ENCODE measurements at places on chromosomes 12 and 14.
A peak's percentile ranks its signal among the peaks of the same experiment; 100 is the strongest.

DNA sequence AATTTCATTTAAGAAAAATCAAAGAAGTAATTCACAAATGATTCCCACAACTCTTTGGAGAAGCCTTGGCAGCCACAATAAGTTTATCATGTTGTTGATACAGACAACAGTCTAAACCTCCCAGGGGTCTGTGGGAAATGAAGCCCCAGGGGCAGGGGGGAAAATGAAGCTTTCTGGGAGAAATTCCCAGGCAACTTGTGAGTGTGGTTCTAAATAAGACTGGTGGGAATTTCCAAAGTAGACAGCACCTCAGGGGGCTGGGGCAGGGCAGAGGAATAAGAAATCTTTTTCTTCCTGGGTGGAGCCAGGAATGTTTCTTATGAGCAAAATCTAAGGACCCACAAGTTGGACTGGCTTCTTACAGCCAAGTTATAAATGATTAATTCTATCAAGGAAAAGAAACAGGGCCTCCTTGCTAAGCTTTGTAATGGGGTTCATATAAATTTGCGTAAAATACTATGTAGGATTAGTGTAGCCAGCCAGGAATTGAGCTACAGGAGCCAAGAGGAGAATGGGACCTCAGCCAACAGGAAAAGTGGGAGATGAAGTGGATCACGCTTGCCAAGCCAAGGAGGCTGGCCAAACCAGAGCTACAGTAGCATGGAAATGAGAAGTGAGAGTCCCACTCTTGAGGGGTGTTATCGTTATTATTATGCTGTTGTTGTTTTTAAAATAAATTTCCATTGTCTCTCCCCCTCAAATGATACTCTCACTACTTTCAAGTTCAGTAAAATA lies 182.9 kb upstream of the FAR2 start:
- no peak for DNase-seq

DNA sequence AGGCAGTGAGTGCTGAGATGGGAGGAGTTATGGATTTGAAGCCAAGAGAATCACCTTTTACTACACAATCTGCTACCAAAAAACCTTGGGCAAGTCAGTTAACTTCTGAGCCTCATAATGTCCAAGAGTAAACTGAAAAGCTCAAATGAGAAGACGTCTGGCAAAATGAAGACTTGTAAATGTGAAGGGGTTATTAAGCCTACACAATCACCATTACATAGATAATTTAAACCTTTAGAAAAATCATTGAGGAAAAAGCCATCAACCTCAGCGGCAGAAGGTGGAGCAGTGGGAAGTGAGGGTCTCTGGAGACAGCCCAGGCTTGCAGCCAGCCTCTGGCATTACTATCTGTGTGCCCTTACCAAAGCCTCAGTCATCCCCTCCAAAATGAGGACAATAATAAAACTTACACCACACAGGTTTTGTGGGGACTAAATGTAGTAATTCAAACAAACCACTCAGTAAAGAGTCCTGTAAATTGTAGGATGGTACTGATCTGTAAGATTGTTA lies 50.5 kb upstream of the CCDC175 start:
- DNase-seq: no peak

- DNase-seq: no peak
These were observed 378.8 kb upstream of the SOX5 start for GRCh38 chr12:24328261-24328660.

DNA sequence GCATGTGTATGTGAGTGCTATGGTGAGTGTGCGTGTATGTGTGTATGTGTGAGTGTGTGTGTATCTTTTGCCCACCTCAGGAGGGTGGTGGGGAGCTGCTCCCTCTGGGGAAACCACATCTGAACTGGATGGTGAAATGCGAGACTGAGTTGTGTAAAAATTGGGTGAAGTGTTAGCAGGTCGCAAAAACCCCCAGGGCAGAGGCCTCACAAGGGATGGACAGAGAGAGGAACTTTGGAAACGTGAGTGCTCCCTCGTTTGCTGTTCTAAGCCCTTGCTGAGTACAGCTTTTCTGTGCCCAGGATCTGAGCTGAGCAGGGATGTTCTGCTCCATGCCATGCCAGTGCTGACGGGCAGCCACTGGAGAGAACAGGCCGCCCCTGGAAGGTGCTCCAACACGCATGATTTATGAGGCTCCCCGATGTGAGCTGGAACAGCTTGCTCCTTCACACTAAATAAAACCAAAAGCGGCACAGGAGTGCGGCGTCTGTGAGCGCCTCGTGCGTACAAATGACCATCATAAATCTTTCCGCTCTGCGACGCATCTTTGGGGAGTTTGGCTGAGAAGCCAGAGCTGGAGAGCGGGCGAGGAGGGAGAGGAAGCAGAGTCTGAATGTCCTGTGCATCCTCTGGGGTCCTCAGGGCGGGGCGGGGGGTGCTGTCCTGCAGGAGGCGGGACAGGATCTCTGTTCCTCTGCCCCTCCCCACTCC lies 14.1 kb upstream of the GALNT9 start:
- DNase-seq: peak; percentile 90

DNA sequence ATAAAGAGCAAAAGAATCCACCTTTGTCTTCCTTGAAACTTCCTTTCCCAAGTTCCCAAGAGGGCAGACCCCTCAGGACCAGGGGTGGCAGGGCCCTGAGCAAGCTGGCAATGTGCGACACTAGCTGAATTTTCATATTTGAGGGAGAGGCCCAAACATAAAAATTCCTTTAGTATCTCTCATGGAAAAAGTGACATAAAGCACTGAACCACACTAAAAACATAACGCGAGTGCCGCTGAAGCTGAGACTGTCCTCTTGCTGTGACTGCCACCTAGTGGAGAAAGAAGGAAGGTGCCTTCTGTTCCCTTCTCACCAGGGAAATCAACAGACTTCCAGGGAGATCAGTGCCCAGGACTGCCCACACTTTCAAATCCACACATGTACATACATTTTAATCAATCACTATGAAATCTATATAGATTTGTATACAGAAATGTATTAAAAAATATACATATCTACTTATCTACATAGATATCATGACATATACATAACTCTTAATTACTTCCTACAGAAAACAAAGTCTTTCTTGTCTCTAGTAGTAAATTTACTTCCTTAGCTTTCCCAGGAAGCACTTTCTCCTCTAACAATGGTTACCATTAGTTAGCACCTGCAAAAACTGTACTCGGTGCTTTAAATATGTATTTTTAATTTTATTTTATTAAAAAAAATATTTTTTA lies 53.8 kb downstream of the SSH1 start:
- peak; percentile 92 for DNase-seq

DNA sequence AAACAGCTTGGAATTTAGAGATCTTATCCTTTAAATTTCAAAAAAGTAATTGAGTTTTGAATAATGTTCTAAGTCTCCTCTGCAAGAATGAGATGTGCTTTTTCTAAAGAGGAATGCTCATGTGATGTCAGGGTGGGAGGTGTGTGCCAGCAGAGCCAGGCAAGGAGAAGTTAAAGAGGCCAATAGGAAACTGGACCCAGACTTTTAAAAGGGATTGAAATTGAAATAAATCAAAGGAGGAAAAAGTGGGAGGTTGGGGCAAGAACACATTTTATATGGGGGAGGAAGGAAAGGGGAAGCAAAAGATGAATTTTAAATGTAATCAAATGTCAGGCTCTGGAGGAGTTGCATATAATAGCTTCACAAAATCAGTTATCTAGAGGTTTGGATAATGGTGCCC lies 126.1 kb downstream of the FIGNL2 start:
- DNase-seq: no peak
